Putamen (tissue), 1 donor: ENCODE measurements at places on chromosomes 16 and 17.

- no peak for DNase-seq
Observed at GRCh38 chr17:38889745-38890409, 20.0 kb downstream of the LASP1 start.

DNA sequence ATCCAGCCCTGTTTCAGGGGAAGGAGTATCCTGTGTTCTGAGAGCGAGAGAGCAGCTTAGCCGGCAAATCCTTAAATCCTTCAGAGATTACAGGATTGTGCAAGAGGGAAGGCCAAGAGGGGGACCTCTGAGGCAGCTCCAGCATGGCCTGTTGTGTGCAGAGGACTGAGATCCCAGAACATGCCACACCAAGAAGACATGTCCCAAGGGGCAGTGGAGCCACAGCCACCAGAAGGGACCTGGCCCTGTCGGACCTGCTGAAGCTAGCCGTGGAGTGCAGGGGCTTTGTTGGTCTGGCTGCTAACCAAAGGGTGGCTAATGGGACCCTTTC lies 1.6 kb upstream of the MRC2 start:
- DNase-seq: no peak

DNA sequence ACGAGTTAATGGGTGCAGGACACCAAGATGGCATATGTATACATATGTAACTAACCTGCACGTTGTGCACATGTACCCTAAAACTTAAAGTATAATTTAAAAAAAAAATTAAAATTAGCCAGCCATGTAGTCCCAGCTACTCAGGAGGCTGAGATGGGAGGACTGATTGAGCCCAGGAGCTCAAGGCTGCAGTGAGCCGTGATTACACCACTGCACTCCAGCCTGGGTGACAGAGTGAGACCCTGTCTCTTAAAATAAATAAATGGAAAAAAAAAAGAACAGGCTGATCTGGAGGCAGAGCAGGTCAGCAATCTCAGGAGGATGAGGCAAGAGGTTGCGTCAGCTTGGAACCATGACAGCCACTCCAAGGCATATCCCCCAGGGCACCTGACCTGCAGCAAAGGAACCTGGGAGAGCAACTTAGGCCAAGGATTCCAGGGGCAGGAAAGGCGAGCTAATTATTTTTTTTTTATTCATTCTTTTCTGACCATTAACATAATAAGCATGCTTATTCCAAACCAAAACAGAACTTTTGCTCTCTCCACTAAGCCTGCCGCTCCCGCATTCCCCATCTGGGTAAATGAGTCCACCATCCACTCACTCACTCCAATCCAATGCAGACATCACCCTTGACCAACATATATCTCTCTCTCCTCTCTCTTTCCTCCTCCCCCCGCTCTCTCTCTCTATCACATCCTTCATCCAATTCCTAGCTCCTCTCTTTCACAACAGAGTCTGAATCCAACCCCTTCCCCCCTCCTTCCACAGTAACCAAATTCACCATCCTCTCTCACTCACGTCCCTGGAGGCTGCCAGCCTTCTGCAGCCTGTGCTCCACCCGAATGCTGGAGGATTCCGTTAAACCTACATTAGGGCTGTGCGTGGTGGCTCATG lies 47.7 kb downstream of the TK2 start:
- DNase-seq: no peak

DNA sequence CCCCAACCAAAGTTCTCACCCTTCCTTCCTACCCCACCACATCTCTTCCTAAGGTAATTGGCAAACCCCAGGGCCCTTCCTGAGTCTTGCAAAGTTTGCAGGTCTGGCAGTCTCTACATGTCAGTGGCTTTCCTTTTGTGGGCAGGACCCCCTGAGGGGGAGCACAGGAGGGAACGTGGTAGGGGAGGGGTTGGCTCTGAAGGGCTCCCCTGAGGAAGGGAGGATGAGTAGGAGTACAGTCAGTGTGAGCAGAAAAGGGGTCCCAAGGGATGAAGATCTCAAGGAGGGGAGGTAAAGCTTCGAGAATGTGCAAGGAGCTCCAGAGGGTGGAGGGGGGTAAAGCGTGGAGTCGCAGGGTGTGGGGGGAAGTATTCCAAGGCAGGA lies 206.9 kb downstream of the RAB11FIP4 start:
- no peak for DNase-seq

GRCh38 chr17:2366747-2367494 lies 29.6 kb downstream of the SGSM2 start:
- no peak for DNase-seq

GRCh38 chr16:85965125-85965524 lies 66.2 kb downstream of the IRF8 start:
- no peak for DNase-seq
